Stimulated activated CD4-positive, alpha-beta T cell treated with anti-CD3 and anti-CD28 coated beads, Interleukin-15, amount 100 ng/mL, for 24 hours (primary cell): ENCODE measurements at places on chromosomes 1 and 21.

- DNase-seq = no peak
These were observed 4.3 kb downstream of the BRINP2 start for GRCh38 chr1:177174921-177175634.

DNA sequence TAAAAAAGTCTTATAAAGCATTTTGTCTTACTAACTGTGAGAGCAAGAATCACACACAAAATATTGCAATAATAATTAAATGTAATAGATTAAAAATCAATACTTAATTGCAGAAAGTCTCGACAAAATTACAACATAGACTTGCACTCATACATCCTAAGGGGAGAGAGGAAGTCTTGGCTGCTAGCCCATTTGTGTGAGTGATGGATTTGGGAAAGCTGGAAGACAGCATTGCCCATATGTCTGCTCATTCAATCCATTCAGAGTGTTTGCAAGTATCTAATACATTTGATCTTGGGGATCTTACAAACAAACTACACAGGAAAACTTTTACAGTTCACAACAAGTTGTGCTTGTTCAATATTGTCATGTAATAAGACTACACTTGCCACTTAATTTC, 140.5 kb downstream of the COL11A1 start:
- DNase-seq = no peak

DNA sequence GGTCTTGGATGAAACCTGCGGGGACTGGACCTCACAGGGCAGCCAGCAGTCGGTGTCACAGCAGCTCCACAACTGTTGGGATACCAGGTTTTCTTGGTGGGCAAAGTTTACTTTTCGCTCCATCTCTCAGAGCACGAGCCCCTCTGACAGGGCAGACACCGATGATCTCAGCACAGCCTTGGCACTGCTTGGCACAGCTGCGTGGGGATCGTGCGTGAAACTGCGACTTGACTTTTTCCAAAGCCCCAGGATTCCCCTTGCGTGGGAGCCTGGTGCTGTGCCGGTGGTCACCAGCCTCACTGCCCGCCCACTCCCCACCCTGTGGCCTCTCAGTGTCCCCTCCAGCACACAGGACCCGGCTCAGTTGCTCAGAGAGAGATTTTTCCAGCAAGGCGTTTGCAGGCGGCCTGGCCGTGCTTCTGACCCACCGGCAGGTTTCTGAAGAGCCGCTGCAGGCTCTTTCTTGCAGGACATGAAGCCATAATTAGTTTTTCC, 57.3 kb downstream of the SIK1 start:
- DNase-seq = no peak

DNA sequence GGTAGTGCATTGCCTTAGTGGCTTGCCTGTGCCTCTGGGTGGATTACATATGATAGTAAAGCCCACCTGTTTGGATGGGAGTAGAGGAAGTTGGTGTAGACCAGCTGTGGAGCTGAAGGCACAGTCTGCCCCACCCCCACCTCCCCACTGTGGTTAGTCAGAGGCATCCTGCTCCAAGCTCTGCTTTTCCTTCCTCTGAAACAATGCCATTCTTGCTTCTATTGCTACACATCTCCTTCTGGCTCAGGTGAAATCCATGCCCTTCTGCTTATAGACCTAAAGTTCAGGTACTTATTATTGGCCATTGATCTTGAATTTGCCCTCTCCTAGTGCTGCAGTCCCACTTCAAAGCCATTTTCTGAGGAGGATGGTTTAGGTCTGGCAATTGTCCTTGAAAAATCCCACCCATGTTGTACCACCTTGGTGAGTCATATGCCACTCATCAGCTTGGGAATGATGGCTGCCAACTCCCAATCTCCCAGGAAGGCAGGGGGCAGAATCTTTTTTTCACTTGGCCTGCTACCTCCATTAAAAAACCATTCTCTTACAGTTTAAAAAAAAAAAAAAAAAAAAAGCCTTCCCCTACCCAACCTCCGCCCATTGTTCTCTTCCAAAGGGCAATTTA, 6.7 kb upstream of the TXLNA start:
- DNase-seq = no peak

DNA sequence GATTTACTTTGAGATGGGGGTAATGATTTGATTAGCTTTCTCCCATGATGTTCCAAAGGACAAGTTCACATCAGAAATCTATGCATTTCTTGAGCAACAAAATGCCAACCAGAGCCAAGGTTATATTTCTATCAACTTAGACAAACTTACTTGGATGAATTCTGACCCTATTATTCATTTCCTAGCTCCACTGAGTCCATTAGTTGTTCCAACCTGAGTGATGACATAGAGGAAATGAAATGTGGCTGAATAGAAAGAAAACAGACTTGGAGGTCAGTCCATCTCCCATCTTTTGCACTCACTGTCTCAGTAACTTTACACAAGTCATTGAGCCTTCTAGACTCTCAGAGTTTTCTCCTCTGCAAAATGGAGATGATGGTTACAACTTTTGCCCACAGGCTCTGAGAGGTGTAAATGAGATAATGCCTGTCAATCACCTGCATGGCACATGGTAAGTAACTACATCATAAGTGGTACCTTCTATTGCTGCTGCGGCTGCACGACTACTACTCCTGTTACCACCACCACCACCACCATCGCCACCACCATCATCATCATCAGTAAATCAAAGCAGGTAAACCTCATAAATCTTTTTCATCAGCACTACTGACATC, 98.2 kb downstream of the PTPN14 start:
- no peak for DNase-seq

- DNase-seq = peak; percentile 36
These were observed 4.1 kb upstream of the AGTRAP start for GRCh38 chr1:11731691-11732283.

DNA sequence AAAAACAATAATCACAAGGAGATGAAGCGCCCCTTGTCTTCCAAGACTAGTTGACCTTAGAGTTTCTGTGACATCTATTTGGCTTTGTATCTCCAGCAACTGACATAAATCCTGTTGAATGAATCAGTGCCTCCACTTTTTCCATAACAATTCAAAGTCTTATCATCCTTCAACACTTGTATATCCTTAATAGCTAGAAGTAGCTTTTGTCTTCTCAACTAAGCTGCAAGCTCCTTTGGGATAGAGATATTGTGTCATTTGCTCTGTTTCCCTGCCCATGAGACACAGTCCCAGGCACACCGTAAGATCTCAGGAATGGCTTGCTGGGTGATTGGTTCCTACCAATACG, 5.7 kb downstream of the PIGR start:
- no peak for DNase-seq

- no peak for DNase-seq
These were observed 38.2 kb downstream of the SMYD2 start for GRCh38 chr1:214318956-214319736.

DNA sequence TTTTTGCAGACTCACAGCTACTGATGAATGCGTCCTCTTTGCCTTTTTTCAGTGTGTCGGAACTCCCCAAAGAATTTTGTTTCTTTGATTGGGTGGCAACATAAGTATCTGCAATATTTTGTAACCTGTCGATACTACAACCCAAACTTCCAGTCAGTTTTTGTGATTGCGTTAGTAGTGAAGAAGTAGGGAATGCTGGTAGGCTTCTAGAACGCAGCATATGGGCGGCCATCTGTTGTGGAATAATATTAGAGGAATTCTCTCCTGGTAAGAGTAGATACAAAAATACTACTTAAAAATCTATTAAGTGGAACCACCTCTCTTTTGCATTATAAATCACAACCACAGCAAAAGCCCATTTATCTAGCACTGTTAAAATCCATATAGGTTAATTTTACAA, 107.4 kb downstream of the LYST start:
- DNase-seq = no peak

- DNase-seq = no peak
These were observed 68.2 kb downstream of the LHX9 start for GRCh38 chr1:197985351-197985750.

- DNase-seq = no peak
These were observed 35.6 kb downstream of the STUM start for GRCh38 chr1:226584164-226584563.

DNA sequence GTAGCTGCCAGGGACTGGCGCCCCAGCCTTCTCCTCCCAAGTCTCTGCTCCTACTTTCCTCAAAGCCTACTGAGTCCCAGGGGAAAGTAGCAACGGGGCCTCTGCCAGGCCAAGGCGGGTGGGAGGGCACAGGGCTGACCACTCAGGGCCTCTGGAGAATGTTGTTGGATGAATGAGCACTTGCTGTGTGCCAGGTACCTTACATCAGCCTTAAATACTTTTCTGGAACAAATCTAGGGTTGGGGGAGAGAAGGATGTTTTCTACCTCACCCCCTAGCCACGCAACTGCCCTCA, 119.3 kb upstream of the ZBTB40 start:
- no peak for DNase-seq

GRCh38 chr1:18978706-18979105, 22.2 kb upstream of the IFFO2 start:
- no peak for DNase-seq

GRCh38 chr1:165355139-165355976, 1.2 kb downstream of the LMX1A start:
- DNase-seq = no peak

GRCh38 chr1:168504064-168504837, 39.5 kb downstream of the XCL2 start:
- no peak for DNase-seq

DNA sequence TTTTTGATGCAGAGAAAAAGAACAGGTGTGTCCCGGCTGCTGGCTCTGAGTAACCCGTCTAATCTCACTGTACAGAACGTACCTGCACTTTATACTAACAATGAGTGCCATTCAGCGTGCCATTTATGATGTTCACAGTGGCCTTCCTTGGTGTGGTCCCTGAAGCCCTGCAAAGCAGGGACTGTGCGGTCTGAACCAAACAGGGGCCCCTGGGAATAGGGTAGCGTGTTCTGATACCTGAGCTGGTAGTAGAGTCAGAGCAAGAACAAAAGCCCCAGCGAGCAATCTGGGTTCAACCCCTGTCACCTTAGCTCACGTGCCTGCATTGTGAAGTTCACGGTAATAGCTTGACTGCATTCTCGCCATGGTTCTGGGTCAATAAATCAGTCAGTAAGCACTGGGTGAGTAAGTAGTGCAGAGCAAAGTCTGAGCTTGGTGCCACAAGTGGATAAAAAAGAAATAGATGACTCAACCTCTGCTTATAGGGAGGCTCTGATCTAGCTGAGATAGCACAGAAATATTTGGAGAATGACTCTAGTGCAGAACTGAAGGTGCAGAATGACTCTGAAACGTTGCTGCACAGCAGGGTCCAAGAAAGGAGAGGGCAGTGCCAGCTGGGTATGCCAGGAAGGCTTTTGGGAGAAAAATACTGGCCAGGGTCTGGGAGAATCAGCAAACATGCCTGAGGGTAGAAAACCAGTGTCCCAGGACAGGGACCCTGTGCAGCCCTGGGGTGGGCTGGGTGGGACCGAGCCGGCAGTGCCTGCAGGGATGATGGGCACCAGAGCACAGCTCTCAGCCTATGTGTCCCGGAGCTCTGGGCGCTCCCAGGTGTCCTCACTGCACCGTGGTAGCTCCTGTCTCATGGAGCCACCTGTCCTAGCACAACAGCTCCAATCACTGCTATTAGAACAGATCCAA, 125.9 kb downstream of the RHOU start:
- peak; percentile 22 for DNase-seq

GRCh38 chr1:7932524-7933138, 8.0 kb downstream of the TNFRSF9 start:
- DNase-seq = no peak

- no peak for DNase-seq
These were observed 64.3 kb upstream of the MORC3 start for GRCh38 chr21:36255663-36256062.

GRCh38 chr1:171850651-171851350, 9.5 kb downstream of the DNM3 start:
- DNase-seq = no peak

DNA sequence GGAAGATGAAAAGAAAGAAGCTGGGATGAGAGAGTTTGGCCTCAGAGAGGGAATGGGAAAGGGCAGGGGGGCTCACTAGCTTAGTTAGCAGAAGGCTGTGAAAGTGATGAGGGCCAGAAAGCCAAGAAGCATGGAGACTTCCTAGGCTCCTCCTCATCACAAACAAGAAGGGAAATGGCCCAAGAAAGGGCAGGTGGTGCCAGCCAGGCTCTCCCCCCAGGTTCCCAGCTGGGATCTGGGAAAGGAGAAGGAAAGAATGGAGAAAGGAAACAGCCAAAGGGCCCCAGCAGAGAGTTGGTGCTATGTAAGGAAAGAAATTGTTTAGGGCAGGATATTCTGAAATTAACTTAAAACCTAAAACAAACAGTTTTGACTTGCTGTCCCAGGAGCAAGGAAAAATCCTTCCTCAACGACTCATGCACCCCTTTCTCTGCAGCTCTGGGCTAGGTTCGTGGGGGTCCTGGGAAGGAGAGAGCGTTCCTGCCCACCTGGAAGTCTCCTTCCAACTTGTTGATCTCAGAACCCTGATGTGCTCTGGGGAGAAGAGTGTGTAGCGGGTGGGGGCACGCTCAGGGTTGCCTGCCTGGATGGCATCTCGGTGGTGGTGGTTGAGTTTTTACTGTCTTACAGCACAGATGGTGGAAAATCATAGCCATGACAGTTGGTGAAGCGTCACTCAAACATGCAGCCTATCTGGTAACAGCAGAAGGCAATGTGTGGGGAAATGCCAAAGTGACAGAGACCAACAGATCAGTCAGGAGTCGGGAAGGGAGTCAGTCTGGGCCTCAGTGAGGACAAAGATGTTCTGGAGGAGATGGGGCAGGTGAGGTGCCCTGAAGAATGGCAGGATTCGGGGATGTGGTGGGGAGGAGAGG, 147.3 kb downstream of the CLIC6 start:
- no peak for DNase-seq

DNA sequence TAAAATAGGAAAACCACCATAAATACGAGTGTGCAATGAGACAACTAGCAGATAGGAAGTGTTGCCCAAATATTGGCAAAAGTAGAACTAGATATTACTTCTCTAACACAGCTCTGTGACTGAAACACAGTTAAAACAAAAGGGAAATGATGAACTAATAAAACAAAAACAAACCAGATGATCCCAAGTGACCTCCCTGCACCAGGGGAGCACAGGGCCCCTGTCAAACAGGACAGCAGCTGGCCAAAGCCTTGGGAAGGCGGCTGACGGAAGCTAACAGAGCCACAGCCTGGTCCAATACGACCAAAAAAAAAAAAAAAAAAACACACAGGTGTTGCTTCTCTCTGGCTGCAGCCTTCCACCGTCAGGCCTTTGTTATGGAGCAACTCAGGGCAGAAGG, 17.8 kb downstream of the ZBTB17 start:
- DNase-seq = no peak

DNA sequence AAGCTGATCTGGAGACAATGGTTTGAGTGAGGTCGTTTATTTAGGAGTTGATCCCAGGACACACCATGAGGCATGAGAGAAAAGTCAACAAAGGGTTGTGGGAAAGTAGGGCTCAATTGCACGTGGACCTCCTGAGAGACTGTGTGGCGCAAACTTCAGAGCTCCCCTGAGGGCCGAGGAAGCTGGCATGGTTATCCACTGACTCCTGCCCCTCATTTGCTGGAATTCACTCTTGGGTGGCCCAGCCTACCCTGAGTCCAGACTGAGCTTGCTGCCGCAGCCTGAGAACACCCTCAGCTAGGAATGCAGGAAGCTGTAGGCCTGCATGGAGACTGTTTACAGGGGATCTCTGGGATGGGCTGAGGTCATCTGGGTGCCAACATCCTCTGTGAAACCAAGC, 301.0 kb downstream of the RWDD3 start:
- no peak for DNase-seq

GRCh38 chr21:43861706-43862105, 3.3 kb upstream of the AGPAT3 start:
- no peak for DNase-seq
